LHCN-M2 (cell line): ENCODE measurements at places on chromosomes 7 and 10. TPM values are rescaled to one million over a fixed set of nuclear protein-coding genes. Genes with fewer than 3 reads are reported as not detected.
A peak's percentile ranks its signal among the peaks of the same experiment; 100 is the strongest.

GRCh38 chr7:1024876-1025742 is 19.2 kb upstream of the GPR146 start:
- no peak for DNase-seq

DNA sequence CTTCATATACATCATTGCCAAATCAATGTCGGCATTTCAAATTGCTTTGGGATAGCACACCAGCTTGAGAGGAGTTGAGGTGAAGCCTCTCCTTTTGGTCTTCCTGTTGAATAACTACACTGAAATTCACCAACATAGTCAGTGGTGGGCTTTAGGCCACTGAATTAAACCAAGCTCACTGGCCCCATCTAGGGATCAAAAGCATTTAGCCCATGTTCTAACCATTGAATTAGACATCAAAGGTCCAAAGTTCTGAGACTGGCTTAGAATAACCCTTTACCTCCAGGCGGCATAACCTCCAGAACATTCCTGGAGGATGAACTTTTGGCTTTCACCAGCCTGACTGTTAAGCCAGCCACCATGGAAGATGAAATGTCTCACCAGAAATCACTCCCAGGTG is 54.6 kb downstream of the BPGM start:
- DNase-seq = peak; percentile 56

The CREB5 gene
- total RNA-seq = 6.5 and 9.0 TPM in 2 replicates

GRCh38 chr7:127976056-127976737 is 55.0 kb downstream of the LRRC4 start:
- DNase-seq = no peak
